ENCODE measurements at places on chromosomes 3 and 15.

- DNase-seq: no peak
Measured at GRCh38 chr3:51500632-51501131, 867 bp upstream of the DCAF1 start.

- no peak for DNase-seq
Measured at GRCh38 chr3:157447026-157447694, 10.5 kb downstream of the PTX3 start.

GRCh38 chr15:27223179-27223578, 252.2 kb downstream of the GABRG3 start:
- DNase-seq: no peak

DNA sequence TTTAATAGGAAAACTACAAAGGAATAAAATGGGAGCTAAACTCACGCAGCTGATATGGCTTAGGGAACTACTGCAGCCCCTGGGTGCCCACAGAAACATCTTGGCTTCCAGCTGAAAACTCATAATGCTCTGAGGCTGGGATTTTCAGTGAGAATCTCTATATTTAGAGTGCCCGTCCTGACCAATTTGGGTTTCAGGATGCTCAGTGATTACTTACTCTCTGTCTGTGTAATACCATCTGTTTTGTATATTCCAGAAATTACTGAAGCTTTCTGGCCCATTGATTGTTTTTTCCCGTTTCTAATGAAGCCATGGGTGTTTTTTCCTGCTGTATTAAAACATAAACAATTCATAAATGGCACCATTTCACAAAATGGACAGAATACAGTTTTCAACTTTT, 50.6 kb upstream of the ZNF385D start:
- no peak for DNase-seq

GRCh38 chr3:157132936-157133335, 27.0 kb downstream of the CCNL1 start:
- no peak for DNase-seq

- DNase-seq: peak; percentile 87
Measured at GRCh38 chr3:188309437-188310269, 155.7 kb downstream of the LPP start.

DNA sequence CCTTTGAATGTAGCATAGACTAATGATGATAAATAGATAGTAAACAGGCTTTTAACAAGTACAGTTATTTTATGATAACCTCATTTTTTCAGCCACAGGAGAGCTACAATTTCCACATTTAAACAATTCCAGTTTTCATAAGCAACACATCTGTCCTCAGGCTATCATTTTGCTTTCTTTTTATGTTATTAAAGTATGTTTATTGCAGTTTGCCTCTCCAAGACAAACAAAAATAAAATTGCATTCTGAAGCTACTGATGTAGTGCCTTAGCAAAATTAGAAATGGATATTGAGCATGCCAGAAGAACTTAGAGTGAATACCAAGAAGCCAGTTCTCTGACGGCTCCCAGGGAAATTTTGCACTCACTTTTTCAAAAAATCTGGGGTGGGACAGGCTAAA, 140.6 kb upstream of the ABHD17C start:
- no peak for DNase-seq

DNA sequence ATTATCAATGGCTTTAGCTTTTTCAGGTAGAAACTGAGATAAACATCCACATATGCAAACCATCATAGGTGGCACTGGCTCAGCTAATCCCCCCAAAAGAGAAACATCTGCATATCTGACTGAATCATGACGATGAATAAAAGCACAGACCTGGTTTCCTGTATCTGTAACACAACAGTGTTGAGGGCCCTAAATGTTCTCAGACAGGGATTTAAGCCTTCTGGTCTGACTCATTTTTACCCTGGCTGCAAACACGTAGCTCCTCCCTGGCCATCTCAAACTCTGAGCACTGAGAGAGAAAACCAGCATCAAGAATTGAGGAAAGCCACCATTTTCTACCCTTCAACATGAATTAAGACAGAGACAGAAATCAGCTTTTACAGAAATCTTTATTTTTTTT, 35.2 kb downstream of the GLB1 start:
- no peak for DNase-seq

- DNase-seq: no peak
Measured at GRCh38 chr15:57259568-57260040, 116.7 kb upstream of the CGNL1 start.

DNA sequence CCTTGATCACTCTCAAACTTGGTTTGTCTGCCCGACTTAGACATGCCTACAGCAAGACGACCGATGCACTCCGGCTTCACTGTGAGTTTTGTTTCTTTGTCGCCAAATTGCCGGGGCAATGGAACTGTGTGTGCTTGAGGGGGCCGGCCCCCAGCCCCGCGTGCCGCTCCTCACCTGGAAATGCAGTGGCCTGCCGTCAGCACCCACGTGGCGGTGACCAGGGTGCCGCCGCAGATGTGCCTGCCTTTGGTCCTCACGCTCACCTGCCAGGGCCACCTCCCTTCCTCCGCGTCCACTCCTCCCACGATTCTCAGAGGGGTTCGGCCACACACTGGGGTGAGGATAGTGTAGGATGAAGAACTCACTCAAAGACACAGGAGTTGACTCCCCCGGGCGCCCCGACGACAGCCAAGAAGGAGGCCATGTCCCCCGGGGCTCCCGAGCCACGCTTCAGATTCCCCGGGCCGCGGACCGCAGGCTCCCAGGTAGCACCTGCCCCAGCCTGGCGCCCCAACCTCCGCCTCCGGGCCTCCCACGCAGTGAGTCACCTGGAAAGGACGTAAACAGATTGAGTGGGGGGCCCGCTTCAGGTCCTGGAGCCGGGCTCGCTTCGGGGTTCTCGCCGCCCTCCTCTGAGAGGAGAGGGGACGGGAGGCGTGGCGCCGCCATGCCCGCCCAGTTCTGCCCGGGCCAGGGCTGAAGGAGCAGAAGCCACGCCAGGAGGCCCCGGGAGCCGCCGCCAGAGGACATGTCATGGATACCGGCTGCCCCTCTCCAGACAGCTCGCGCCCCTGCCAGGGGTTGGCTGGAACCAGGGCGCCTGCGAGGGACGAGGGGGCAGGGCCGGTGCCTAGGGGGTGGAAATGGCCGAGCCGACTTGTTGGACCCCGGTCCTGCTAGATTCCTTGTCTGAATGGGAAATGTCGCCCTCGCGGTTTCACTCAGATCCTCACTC, 29.6 kb downstream of the MYL3 start:
- DNase-seq: no peak

DNA sequence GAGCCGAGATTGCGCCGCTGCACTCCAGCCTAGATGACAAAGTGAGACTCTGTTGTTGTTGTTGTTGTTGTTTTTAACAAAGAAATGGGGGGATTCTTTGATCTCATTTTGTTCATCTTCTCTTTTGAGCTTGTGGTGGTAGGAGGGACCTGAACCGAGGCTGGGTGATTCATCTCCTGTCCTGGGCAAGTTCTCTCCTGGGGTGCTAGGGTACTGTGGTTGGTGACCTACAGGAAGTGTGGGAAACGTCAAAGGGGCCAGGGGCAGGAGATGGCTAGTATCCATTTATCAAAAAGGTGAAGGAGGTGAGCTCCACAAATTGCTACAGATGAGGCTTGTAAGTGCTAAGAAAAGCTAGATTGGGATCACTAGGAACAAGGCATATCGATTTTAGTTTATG, 14.3 kb downstream of the PPCDC start:
- peak; percentile 57 for DNase-seq

- no peak for DNase-seq
Measured at GRCh38 chr3:190048932-190049441, 71.7 kb downstream of the P3H2 start.

- no peak for DNase-seq
Measured at GRCh38 chr15:91061997-91062396, 38.1 kb upstream of the SV2B start.

DNA sequence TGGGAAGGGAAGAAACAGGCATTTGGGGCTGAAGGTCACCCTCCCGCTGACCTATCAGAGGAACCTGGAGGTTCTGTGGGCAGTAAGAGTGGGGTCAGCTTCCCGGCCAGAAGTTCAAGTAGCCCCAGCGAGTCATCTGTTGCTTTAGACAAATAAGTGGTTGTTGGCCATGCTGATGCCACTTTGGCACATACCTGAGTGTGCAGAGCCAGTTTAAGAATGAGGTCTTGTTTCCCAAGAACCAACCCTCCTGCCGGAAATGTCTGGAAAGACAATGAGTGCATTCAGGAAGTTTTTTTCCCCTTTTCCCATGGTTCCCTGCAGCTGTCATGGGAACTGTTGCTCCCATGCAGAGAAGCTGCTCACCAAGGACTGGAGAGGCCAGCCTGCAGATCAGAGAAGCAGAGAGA, 166.7 kb downstream of the ZNF621 start:
- DNase-seq: no peak

DNA sequence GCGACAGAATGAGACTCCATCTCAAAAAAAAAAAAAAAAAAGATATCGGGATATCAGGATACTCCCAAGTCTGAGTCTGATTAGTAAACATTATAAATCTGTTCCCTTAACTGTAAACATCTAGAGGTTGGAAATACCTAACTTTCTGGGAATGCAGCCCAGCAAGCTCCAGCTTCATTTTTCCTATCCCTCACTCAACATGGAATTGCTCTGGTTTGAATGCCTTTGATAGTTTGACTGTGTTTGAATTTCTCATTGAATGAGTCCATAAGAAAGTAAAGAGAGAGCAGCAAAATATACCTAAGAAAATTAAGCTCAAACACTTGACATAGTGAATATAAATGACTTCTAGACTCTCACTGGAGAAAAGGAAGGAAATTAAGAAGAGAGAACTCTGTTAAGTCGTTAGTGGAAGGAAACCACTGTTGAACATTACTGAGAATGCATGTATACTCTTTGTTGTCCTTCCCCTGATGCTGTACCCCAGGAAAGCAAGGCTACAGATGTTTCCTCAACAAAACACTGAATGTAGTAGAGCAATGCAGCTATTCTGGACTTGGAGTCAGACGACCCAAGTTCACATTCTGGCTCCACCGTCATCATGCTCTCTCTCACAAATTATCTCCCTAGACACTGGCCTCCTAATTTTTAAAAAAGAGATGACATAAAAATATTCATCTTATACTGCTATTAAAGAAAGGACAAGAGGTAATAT, 62.4 kb downstream of the CD200 start:
- no peak for DNase-seq

DNA sequence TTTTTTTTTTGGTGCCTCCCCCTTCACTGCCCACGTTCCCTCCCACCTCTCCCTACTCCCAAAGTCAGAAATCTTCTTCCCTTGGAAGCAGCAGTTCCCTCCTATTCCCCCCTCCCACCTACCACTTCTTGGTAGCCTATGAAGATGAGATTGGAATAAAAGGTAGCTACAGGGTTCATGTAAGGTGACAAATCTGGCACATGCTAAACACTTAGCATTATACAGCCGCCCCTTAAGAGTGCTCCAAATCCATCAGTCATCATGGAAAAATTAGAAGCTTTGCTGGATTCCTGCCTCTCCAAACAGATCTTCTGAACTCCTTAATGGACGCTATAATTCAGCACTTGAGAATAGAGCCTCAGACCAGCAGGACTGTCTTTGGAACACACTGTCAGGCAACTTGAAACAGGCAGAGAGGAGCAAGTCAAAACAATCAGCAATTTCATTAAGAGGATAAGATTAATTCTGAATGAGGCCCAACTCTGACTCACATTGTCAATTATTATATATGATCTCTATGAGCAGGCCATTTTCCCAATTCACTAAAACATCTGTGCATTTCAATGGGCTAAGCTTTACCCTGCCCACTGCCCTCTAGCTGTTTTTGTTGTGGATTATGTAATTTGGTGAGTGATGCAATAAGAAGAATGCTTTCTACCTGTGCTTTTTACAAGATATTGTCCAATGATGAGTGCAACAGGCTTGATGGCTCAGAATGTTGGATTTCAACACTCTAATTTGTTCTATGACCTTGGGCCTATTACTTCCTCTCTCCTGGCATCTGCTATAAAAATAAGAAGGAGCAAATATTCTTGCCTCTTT, 34.6 kb upstream of the SPRED1 start:
- DNase-seq: no peak

- no peak for DNase-seq
Measured at GRCh38 chr3:88307666-88308065, 157.9 kb downstream of the C3orf38 start.

GRCh38 chr15:29674661-29675533, 147.4 kb downstream of the TJP1 start:
- DNase-seq: no peak

GRCh38 chr3:172717493-172718088, 6.7 kb upstream of the NCEH1 start:
- DNase-seq: no peak

DNA sequence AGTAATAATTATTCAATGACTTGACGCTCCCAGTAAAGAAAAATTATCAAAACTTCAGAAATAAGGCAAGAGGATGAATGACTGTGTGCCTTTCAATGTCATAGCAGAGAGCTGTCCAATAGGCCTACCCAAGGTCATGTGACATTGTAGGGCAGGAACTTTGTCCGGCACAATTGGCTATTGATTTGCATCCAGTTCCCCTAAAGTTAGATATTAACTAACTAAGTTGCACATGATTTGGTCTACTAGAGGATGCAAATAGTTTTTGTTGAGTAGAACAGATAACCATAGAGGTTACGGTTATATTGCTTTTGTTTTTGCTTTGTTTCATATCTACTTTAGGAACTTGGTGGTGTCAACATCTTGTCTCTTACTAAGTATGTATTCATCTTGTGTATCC, 127.9 kb upstream of the PFN2 start:
- DNase-seq: no peak

DNA sequence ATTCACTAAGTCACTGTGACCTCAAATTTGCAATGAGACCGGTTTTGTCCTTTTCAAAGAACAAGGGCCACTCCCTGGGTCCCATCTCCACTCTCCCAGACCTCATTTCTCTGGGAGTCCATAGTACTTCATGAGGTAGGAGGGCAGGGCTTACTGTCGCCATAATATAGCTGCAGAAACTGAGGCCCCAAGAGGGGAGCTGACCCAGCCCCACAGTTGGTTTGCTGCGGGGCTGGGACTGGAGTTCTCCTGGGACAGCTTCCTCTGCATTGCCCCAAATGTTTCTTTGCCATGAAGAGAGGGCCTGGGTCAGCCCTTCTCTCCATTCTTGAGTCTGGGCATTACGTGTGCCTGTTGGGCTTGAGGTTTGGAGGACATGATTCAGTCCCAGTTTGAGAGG, 60.1 kb downstream of the ITGA11 start:
- no peak for DNase-seq

DNA sequence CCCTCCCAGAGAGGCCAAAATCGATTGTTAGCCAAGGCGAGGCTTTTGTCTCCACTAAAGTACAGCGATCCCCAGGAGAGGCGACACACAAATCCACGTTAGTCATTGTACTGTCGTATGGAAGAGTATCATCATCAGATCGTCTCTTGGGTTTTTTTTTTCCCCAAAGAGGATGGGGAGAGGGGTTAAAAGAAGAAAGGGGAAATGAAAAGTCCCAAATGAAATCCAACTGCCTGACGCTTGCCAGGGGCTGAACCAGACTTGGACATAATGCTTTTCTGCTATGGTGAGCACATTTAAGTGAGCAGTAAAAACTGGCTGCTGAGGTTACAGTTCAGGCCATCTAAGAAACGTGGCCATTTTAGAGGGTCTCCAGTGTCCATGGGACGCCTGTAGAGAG, 37.9 kb upstream of the CTSH start:
- no peak for DNase-seq

All from T-helper 2 cell (primary cell).